ENCODE measurements at places on chromosomes 2 and 18.

DNA sequence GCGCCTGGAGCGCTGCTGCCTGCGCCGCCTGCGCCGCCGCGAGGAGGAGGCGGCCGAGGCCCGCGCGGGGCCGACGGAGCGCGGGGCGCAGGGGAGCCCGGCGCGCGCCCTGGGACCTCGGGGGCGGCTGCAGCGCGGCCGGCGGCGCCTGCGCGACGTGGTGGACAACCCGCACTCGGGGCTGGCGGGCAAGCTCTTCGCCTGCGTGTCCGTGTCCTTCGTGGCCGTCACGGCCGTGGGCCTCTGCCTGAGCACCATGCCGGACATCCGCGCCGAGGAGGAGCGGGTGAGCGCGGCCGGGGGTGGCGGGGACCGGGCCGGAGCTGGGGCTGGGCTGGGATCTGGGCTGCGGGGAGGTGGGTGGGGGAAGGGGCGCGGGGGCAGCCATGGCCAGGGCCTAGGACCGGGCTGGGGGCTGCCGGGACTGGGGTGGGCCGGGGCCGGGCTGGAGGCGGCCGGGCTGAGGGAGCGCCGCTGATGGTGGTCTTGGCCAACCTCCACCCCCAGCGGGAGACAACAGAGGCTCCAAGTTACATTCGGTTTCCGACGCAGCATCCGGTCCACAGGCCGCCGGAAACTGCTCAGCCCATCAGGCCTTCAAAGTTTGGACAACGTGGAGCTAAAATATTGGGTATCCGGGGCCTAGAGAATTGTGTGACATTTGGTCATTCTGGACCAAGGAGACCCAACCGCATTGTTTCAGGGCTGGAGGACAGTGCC is 66.4 kb downstream of the KCNG2 start:
- DNase-seq: no peak

GRCh38 chr2:100513650-100514049 is 43.4 kb downstream of the NMS start:
- no peak for DNase-seq

- peak; percentile 39 for DNase-seq
These were observed 32.9 kb upstream of the CCDC93 start for GRCh38 chr2:118046634-118047210.

DNA sequence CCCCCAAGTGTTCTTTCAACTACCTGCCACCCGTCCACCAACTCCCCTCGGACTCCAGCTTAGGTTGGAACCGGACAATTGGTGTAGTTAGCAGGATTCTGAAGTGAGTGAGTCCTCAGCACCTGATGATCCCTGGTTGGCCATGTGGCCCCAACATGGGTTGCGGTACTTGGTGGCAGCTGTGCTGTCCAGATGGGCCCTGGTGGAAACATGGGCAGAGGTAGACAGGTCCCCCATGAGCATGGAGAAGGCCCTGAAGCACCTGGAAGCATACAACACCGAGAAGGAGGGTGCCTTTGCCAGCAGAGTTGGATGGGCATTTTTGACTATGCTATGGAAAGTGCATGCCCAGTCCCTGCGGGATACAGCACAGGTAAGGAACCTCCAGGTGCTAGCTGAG is 11.0 kb upstream of the C2orf42 start:
- DNase-seq: no peak

- DNase-seq: no peak
These were observed 121.2 kb downstream of the ZNF521 start for GRCh38 chr18:25230658-25231326.

DNA sequence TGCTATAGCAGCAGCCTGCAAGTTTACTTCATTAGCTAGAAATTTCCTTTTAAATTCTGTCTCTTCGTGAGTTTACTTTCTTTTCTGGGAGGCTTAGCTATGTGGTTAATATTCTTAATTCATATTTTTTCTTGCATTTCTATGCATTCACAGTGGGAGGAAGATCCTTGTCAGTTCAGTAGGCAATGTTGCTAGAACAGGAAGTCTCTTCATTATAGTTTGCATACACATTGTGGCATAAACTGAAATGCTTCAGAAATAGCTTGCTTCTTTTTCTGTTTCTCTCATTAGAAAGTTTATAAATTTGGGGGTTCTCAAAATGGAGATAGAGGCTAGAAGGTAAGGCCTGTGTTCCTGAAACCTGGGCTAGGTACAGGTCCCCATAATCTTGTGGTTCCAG is 8.1 kb upstream of the ARHGAP15 start:
- DNase-seq: no peak

DNA sequence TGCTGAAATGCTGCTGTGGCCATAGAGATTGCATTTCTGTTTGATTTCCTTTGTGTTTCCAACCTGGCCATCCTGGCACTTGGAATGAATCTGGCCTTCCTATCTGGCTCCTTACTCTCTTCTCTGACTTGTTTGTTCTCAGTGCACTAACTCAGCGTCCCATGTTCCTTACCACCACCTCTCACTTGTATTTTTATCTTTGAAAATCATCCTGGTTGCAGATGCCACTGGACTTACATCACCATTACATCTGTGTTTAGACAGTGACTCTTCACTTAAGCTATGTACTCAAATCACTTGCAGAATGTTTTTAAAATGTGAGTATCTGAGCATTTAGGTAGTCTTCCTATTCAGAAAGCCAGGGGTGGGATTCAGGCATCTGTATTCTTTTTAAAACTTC is 239.5 kb downstream of the WDR7 start:
- no peak for DNase-seq

DNA sequence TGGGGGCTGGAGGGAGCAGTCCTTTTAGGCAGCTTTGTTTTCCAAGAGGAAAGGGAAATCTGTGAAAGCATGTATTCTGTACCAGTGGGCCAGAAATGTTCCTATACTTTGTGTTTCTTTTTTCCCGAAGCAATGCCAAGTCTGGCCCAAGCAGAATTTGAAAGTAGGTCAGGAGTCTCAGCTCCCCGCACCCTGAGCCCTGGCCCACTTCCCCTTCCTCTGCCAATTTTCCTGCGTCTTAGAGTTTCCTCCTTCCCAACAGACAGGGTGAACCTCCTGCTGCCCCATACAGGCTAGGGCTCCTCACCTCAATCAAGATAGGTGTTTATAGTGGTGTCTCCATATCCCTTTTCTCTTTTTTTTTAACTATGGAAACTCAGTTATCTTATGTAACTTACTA is 65.3 kb downstream of the KCTD18 start:
- DNase-seq: no peak

- no peak for DNase-seq
These were observed 415.1 kb upstream of the MAP2 start for GRCh38 chr2:209008636-209009287.

- no peak for DNase-seq
These were observed 37.0 kb downstream of the INO80C start for GRCh38 chr18:35460736-35461161.

DNA sequence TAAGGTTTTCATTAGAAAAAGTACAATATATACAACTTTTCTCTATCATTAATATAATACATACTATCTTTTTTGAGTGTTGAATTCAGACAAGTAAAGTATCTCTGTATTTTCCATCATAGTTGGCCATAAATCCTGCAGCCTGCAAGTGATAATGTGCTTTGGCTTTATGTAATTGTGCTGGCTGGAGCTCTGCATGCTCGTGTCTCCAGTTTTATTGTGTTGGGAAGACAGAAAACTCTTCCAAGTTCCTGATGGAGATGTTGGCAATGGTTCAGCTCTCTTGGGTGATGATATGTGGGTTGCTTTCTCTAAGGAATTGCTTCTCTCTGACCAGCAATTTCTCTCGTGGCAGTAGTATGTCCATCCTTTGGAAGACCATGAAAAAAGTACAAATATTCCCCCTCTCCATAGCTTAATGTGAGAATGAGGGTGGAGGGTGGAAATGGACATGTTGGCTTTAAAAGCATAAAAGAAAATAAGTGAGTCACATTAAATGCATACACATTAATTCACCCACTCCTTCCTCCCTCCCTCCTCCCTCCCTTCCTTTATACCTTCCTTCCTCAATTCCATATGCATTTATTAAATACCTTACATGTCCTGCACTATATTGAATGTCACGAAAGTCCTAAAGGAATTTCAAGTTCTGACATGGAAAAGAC is 344.2 kb downstream of the MTX2 start:
- no peak for DNase-seq

DNA sequence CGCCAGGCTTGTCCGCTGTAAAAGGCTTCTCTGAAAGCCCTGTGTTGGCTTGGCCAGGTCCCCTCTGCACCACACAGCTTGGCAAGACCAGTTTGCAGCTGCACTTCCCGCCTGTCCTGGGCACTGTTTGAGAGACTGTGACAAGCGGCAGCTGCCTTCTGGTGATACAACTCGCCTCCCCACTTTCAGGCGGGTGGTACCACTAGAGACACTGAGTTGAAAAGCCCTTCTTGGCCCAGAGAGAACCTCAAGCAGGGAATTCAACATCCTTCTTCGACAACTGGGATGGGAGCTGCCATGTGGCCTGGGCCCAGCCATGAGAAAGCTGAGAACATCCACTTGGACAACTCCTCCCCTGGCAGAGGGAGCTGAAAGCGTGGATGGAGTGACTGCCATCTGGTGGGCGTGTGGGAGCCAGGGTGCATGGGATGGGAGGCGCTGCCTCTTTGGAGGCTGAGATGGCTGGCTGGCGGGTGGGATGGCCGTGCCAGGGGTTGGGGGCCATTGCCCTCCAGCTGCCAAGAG is 125.5 kb upstream of the REV1 start:
- no peak for DNase-seq

- peak; percentile 54 for DNase-seq
These were observed 14.5 kb upstream of the ZBTB14 start for GRCh38 chr18:5309888-5310470.

DNA sequence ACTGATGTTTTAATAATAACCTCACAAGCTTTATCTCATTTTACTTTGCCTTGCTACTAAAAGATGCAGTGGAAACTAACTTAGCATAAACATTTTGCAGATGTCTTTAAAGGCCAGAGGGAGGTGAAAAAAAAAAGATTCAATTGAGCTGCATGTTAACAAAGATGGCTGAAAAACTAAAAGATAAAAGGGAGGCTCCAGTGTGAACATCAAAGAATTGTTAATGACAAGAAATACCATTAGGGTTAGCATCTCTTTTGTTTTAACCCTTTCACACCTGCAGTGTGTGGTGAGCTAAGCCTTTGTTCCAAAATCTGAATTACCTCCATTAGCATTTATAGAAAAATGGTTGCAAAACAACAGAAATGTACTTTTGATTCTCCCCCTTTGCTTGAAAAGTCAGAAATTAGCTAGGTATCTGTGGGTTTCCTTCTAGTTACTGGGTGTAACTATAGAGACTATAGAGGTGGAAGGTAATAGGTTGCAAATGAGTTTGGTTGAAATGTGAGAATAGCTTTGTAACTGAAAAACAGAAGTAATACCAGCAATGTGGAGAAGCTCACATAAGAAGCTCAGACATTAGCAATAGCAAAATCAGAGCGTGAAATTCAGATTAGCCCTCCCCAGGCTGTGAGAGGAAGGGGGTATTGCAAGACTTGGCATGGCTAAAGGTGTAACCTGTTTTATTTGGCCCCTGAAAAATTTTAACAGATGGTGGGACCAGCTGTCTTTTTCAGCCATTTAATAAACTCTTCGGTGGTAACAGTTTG is 34.8 kb upstream of the SP5 start:
- no peak for DNase-seq

- DNase-seq: no peak
These were observed 51.7 kb downstream of the MYO5B start for GRCh38 chr18:50143294-50143693.

DNA sequence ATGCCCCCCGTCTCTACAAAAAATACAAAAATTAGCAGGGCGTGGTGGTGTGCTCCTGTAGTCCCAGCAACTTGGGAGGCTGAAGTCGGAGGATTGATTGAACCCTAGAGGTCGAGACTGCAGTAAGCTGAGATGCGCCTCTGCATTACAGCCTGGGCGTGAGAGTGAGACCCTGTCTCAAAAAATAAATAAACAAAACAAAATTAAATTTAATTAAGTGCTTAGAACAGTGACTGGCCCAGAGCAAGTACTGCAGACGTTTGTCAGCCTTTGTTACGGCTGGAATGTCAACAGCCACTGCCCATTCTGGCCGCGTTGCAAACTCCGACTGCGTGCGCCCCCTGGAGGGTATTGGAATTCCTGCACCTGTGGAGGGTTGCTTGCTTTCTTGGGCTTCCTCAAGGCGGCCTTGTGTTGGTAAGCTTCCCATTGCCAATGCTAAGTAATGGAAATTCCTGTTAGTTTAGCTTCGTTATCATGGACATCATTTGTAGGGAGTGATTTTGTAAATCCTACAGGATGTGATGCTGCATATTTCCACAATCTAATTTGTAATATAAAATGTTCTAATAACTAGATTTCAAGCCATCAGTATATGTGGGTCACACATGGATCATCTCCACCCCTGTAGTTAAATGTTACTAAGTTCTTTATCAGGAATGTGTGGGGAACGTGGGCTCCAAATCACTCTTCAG is 15.9 kb upstream of the ATP6V1B1 start:
- peak; percentile 64 for DNase-seq

DNA sequence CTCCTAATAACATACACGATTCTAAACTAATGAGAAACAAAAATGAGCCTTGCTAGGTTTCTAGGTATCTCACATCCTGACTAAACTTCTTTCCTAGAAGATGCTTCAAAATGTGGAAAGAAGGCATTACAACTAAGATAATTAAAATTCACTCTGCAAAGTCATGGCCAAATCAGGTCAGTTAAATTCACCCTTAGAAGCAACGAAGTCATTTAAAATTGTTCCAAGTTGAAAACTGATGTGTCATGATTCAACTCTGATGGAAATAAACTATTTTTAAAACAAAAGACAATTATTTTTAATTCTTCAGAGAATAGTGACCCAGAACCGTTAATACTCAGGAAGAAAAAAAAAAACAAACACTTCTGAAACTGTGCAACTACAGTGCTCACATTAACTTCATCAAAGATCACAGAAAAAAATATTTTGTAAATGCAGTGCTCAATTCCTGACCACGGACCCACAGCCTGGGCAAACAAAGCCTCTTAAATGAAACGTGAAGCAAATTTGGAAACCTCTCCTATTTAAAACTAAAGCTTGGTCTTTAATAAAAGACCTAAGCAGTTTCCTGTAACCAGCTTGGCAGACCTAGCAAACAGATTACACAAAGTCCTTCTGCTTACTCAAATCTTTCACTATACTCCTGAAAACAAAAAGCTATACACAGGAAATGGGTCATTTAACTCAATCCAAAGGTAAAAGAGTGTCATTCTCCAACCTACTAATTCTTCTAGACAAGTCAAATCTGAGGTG is 39.0 kb downstream of the CHN1 start:
- DNase-seq: no peak

DNA sequence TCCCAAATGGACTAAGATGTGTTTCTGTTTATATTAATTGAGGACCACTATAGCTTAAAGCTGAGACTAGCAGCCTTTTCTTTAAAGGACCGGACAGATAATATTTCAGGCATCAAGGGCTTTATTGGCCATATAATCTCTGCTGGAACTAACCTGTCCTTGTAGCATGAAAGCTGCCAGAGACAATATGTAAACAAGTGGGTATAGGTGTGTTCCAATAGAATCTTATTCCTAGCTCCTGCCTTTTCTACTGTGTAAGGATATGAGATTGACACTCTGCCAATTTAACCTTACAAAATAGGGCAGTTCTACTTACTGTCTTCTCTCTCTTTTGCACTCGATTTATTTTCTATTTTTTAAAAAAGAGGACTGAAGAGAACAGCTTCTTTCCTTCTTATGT is 74.0 kb downstream of the RHBDD1 start:
- DNase-seq: no peak

- no peak for DNase-seq
These were observed 157.5 kb downstream of the RAPGEF4 start for GRCh38 chr2:172893111-172893510.

Measured in CD4-positive, alpha-beta T cell treated with Interleukin-12 subunit alpha and Interleukin-12 subunit beta, for 1 hour (primary cell).